Epithelial cell of prostate (primary cell): ENCODE measurements at places on chromosomes 16 and 17.

- no peak for DNase-seq
Measured at GRCh38 chr17:72345536-72345935, 224.7 kb downstream of the SOX9 start.

- DNase-seq: no peak
Measured at GRCh38 chr17:8382880-8383142, 182 bp downstream of the RPL26 start.

DNA sequence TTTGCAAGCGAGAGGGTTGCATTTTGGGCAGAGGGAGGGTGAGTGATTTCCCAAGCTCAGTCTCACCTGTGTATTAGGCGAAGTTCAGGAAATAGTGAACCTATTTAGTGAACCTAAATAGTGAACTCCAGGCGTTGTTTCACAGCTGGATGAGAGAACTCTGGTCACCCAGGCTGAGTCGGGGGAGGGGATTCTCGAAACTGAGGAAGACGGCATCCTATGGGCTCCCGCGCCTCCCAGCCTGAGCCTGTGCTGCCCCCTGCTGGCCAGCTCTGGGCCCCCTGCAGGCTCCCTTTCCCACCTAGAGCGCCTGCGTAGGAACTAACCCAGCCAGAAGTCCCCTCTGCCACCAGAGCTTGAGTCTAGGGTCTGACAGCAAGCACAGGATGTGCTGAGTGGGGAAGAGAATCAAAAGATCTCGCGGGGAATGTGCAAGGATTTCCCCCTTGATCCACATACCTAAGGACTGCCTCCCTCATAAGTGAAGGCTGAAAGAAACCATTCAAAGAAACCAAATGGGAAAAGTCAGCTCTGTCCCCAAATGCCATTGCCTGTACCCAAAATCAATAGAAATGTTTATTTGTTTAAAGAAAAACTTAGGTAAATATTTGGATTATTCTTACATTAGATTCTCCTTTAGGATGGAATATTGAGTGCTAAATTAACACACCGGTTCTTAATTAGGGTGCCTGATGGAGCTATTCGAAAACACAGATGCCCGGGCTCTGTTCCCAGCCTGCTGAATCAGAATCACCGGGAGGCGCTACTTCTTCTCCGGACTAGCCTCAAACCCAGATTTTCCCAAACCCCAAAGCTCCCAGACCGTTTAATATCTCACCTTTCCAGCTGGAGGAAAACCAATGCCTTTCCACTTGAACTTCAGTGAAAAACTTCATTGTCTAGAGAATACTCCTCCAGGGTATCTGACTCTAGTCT is 14.8 kb upstream of the MARVELD3 start:
- no peak for DNase-seq

- DNase-seq: no peak
Measured at GRCh38 chr17:57563958-57564357, 181.1 kb downstream of the CCDC182 start.

DNA sequence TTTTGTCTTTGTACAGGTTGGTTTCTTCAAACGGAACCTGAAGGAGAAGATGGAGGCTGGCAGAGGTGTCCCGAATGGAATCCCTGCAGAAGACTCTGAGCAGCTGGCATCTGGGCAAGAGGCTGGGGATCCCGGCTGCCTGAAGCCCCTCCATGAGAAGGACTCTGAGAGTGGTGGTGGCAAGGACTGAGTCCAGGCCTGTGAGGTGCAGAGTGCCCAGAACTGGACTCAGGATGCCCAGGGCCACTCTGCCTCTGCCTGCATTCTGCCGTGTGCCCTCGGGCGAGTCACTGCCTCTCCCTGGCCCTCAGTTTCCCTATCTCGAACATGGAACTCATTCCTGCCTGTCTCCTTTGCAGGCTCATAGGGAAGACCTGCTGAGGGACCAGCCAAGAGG is 4.9 kb downstream of the ZNF768 start:
- DNase-seq: no peak

DNA sequence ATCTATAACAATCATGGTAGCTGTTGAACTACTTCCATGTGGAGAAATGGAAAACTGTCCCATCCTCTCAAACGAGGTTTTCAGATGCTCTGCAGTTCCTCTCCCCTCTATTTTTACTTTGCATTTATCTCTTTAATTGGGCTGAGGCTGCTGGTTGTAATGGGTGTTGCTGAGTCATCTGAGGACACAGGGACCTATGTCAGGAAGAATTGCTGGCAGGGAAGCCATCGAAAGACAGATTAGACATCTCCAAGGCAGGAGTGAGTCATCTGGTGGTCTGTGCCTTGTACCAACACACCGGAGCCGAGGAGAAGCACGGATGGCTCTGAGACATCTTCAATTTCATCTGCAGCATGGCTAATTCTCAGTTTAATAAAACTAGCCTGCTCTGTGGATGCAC is 394.5 kb downstream of the GRIN2A start:
- DNase-seq: no peak

- no peak for DNase-seq
Measured at GRCh38 chr17:64180089-64181073, 50.4 kb upstream of the ERN1 start.

GRCh38 chr16:67304020-67304419 is 22.5 kb downstream of the KCTD19 start:
- no peak for DNase-seq

DNA sequence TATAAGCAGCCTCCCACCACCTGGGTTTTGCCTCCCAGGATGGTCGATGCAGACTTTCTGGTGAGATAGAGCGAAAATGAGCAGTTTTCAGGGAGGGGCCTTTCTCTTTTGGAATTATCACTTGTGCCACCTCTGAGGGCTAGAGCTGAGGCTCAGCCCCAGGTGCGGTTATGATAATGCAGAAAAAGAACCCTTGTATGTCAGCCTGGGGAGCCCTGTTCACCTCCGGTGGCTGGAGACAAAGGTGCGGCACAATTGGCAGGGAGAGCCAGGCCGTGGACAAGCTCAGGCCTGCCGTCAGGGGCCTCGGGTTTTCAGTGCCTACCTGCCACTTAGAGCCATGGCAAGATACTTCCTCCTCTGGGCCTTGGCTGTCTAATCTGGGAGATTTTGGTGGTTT is 4.4 kb downstream of the SCPEP1 start:
- no peak for DNase-seq

DNA sequence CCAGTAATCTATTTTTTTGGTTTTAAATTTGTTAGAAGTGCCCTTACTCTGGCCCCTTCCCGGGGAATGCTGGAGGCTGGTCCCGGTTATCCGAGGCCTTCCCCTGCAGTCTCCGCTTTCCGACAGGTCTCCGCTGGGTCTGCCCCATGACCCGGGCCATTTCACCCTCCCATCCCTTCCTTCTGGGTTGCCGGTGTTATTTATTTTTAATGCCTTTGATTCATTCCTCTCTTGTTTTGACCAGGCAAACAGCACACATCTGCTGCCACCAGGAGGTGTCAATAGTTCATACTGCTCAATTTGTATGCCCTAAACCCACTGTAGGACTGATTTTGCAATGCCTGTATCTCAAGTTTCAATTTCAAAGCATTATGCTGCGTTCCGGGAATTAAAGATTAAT is 113.2 kb upstream of the IRX5 start:
- DNase-seq: no peak

- DNase-seq: no peak
Measured at GRCh38 chr17:79204261-79204660, 129.6 kb downstream of the ENGASE start.

DNA sequence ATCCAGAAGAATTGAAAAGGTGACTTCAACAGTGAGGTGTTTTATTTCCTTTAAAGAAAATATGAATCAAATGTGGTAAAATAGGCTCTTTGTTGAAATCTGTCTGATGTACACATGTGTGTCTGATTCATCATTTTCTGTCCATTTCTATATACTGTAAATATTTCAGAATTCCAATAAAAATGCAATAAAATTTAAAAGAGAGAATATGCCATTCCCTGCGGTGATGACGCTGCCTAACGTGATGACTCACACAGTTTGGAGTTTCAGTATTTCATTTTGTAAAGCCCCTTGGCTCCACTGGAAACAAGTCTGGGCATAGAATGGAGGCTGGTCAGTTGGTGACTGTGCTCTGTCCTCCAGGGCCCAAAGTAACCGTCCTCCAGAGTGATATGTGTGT is 482.5 kb upstream of the CDH5 start:
- peak; percentile 72 for DNase-seq

DNA sequence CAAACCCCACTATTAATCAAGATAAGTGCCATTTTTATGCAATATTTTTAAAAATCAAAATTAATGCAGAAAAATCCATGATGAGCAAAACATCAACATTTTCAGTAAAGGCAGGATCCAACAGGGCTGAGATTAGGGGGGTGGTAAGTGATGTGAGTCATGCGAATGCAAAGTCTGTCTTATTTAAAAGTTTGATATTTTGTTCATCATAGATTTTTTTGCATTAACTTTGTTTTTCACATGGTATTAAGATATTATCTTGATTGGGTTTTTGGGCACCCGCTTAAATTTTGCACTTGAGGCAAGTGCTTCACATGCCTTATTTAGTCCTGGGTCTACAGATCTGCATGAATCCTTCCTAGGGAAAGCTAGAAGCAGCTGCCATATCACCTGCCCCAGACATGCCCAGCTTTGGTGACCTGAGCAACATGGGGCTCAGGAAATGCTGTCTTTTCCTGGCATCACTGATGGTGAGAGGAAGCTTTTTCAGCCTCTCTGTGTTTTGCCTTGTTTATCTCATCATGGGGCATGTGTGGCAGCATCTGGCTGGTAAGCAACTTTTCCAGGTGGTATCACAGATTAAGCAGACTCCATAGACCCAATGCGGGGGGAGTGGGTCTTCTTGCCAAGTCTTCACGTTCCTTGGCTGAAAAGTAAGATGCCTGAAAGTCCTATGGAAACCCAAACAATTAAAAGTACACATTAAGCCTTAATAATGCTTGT is 57.6 kb upstream of the NFAT5 start:
- no peak for DNase-seq

DNA sequence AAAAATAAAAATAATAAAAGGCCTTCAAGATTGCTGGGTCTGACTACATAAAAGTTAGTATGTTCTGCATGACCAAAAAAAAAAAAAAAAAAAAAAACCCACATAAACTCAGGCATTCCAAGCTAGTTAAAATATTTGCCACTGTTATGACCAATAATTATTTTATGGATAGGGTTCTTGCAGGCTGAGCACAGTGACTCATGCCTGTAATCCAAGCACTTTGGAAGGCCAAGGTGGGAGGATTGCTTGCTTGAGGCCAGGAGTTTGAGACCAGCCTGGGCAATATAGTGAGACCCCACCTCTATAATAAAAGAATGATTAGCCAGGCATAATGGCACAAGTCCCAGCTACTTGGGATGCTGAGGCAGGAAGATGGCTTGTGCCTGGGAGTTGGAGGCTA is 8.1 kb downstream of the SCNN1B start:
- DNase-seq: no peak

DNA sequence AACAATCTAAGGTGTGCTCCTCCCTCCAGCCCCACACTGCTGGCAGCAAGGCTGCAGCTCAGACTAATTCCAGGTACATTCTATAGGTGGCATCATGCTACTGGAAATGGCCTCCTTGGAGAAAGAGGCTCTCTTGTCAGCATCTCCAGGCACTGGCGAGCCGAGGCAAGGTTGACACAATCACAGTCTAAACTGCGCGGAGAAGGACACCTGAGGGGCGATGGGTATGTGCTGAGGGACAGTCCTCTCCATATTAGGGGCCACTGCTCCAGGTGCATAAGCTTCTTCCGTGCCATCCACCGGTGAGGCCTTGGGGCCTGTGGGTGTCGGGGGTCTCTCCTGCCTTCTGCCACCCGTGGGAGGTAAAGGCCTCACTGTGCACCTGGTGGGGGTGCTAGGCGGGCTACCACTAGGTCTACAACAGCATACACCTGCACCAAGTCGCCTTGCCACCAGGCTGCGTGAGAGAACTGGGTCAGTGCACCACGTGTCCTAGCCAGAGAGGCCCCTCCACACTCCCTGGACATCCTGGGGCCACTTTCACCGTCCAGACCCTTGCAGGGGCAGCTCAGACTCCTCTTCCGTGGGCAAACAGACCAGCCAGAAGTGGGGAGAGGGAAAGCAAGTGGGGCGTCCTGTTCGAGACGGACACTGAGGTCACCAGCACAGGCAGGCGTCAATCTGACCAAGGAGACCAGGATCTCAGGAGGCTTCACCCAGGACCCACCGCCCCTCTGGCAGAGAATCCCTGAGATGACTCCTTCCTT is 12.1 kb upstream of the CBX8 start:
- DNase-seq: peak; percentile 52

- no peak for DNase-seq
Measured at GRCh38 chr16:86533767-86534351, 21.2 kb downstream of the MTHFSD start.

DNA sequence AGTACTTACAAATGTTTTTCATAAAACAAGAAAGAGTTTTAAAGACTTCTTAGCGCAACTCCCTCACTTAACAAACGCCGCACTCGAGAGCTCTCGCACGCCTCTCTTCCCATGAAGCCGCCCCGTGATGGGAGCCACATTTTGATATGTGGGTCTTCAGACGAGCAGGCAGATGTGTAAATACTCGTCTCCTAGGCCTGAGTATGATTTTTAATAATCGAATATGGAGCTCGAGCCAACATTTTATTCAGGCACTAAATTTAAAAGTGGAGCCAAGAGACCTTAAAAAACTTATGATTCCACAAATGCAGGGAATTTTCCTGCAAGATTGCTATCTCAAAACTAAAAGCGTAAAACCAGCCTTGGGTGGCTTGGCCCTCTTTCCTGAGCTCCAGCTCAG is 55.4 kb downstream of the IRX6 start:
- no peak for DNase-seq

DNA sequence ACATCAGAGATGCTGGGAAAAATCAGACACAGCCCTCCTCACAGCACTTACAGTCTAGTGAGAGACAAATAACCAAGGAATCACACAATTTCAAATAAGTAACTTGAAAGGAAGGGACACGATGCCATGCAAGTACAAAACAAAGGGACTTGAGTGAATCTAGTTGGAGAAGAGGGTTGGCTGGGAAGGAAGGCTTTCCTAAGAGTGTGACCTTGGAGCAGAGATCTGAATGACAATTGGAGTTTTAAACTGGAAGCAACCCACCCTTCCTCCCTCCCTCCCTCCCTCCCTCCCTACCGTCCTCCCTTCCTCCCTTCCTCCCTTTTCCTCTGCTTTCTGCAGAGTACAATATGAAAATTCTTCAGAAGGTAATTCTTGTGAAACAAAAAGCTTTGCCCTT is 31.1 kb downstream of the ADAMTS18 start:
- DNase-seq: no peak

DNA sequence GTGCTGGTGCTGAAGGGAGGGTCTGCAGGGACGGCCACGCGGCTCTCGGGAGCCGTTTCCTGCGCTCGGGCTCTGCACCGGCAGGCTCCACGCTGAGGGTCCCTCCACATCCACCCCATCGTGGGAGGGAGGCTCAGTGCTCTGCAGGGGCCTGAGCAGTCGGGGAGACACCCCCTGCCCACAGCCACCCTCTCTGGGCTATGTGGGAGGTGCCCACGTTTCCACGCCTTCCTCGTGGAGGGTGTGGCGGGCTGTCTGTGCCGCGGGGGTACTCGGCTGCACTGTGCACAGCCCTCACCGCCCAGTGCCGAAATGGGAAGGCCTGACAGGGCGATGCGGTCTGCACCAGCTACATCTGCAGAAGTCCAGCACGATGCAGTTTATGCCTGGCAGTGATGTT is 25.5 kb upstream of the ZNF750 start:
- no peak for DNase-seq

- DNase-seq: peak; percentile 22
Measured at GRCh38 chr17:59513934-59514841, 51.2 kb upstream of the DHX40 start.

GRCh38 chr17:68591583-68591982 is 9.6 kb downstream of the FAM20A start:
- DNase-seq: no peak
